ENCODE measurements at places on chromosomes 6 and 20. TPM values are rescaled to one million over a fixed set of nuclear protein-coding genes. Genes with fewer than 3 reads are reported as not detected.

DNA sequence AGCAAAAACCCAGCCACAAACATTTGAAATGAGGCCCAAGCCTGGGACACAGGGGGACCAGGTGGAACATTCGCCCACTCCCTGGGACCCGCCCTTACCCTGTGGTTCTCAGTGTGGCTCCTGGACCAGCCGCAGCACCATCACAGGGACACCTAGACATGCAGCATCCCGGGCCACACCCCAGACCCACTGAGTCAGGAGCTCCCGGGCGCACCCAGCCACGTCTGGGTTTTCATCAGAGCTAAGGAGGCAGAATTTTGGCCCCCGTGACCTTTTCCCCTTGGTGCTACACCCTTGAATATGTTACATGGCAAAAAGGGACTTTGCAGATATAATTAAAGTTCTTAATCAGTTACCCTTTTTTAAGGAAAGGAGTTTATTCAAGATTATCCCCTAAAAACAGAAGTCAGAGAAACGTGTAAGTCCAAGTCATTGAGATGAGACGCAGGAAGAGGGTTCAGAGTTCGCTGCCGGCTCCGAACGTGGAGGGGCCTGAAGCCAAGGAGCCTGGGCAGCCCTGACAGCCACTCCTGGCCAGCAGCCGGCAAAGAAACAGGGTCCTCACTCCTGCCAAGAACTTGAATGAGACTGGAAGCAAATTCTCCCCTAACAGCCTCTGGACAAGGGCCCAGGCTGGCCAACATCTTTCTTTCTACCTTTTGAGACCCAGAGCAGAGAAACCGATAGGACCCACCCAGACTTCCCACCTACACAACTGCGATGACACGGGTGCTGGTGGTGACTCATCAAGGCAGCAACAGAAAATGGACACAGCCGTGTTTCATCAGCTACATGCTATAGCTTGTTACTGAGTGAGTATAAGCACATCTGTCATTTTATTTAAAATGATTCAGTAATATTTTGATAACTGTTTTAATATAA, 25.3 kb downstream of the BFSP1 start:
- peak; percentile 85 for DNase-seq

- DNase-seq = no peak
These were observed 6.6 kb downstream of the ECI2 start for GRCh38 chr6:4128748-4129147.

- no peak for DNase-seq
These were observed 23.4 kb downstream of the SHLD1 start for GRCh38 chr20:5773589-5773988.

- peak; percentile 22 for DNase-seq
These were observed 28.3 kb downstream of the MRS2 start for GRCh38 chr6:24431045-24431451.

DNA sequence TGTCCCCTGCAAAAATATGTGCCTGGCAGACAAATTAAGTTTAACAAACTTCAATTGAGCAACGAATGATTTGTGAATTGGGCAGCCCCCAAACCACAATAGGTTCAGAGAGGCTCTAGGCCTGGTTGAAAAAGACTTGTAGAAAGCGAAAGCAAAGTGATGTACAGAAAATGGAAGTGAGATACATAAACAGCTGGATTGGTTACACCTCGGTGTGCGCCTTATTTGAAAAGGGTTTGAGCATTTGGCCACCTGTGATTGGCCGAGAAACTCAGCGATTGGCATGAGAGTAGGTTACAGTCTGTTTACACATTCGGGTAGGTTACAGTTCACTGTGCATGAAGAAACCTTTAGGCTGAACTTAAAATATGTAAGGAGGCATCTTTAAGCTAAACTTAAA, 136.9 kb downstream of the CD83 start:
- no peak for DNase-seq

DNA sequence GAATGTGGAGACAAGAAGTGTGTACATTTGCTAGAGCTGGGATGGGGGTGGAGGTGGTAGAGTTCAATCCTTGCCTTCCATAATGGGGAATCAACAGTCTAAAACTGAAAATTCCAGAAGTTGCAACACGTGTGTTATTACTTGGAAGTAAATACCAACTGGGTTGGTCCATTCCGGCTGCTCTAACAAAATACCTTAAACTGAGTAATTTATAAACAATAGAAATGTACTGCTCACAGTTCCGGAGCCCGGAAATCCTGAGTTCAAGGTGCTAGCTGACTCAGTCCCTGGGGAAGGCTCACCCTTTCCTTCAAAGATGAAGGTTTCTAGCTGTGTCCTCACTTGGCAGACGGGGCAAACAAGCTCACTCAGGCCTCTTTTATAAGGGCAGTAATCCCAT, 59.0 kb downstream of the RIN2 start:
- no peak for DNase-seq

DNA sequence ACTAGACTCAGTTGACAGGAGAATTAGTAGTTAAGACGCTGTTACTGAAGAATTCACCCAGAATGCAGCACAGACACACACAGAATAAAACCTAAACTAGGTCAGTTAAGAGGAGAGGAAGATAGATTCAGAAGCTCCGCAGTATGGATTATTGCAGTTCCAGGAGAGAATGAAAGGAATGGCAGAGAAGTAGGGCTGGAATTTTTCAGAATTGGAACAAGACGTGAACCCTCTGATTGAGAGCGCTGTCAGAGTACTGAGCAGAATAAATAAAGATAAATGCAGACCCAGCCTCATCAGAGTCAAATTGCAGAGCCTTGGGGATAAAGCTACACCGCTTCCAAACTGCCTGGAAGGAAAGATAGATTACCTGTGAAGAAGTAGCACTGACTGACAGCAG, 344.6 kb downstream of the FARS2 start:
- no peak for DNase-seq

Gene DEFB110
- not detected for total RNA-seq

GRCh38 chr6:155829646-155830045, 374.0 kb upstream of the NOX3 start:
- no peak for DNase-seq

- DNase-seq = no peak
These were observed 9.2 kb downstream of the POU3F2 start for GRCh38 chr6:98843271-98844243.

GRCh38 chr20:63898882-63899558, 4.1 kb downstream of the DNAJC5 start:
- peak; percentile 31 for DNase-seq

GRCh38 chr20:38325167-38325566, 21.1 kb upstream of the LBP start:
- DNase-seq = no peak

DNA sequence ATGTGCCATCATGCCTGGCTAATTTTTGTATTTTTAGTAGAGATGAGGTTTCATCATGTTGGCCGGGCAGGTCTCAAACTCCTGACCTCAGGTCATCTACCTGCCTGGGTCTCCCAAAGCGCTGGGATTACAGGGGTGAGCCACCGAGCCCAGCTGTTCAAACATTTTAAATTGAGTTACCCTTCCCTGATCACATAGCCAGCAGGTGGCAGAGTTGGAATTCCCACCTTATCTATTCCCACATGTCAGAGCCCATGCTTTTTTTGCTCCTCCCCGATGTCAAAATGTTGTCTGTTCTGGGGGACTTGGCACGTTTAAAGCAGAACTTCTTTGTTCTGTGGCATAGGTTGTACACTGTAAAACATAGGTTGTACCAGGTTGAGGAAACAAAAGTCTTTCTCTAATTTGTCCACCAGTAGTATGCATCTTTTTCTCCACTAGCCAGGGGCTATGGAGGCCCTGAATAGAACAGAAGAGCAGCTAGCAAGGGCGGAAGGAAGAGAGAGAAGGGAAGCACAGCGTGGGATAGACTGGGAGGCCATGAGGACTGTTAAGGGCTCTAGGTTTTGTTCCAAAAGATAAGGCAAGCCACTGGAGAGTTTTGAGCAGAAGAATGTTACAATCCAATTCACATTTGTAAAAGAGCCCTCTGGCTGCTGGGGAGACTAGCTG, 7.3 kb upstream of the LBP start:
- DNase-seq = no peak

- no peak for DNase-seq
These were observed 137.9 kb upstream of the NEDD9 start for GRCh38 chr6:11370191-11371018.

GRCh38 chr20:9478771-9479170, 35.6 kb upstream of the LAMP5 start:
- no peak for DNase-seq

Gene BCAS1
- 0.07 TPM for total RNA-seq

DNA sequence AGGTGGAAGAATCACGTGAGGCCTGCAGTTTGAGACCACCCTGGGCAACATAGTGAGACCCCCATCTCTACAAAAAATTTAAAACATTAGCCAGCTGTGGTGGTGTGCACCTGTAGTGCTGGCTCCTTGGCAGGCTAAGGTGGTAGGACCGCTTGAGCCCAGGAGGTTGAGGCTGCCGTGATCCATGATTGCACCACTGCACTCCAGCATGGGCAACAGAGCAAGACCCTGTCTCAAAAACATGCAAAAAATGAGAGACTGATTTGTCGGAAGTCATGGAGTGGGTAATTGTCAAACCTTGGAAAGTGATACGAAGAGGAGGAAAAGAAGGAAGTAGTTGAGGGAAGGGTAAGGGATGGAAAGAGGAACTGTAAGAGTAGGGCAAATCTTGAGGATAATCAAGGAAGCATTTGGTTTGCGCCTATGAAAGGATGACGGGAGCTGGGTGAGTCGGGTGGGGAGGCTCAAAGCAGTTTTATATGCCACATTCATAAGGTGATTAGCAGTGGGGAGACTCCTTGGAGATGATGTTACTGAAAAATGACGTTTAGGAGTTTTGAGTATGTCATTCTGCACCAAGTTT, 14.5 kb downstream of the L3MBTL3 start:
- DNase-seq = no peak

Gene BLOC1S5
- 23.8 TPM for total RNA-seq

GRCh38 chr20:12166053-12166717, 248.5 kb downstream of the BTBD3 start:
- DNase-seq = no peak

Gene HNF4A
- total RNA-seq = not detected

DNA sequence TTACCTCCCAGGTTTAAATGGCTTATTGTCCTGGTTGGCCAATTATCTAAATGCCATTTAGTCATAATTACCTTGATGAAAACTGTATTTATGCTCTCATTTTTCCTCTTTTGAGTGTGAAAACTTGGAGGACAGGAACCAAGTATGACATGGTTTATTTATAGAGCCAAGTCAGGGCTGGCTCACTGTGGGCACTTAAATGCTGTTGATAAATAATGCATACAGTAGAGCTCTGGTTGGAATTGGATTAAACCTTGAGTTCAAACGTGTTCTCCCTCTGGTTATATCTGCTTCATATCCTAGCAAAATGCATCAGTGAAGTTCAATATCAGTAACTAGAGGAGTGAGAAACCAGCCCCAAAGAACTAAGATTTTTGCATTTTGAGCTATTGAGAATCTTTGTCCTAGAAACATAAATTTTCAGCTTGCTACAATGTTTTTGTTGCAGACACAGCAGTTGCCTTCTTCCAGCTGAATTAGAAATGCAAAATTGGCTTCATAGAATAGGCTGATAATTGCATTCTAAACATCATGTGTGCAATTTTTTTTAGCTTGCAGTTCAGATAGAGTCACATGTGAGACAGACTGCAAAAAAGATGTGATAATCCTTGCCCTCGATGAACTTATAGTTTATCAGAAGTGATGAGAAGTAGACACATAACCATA, 255.8 kb downstream of the BTBD3 start:
- DNase-seq = no peak

DNA sequence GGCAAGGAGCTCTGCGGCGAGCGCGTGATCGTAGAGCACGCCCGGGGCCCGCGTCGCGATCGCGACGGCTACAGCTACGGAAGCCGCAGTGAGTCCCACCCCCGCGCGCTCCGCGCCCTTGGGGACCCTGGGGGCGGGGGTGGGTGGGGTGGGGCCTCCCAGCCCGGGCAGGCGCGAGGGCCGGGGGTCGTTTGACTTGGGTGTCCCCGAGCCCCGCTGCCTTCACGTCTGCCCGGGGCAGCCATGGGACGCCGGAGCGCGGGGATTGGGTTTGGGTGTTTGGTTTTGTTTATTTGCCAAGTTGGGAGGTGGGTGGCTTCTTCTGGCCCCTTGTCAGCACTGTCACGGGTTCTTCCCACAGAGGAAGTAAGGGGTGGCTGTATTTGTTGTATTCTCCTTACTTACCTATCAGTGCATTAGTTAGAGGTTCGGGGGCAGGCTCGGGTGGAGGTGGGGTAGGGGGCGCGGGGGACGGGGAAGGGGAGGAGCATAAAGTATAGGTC, 777 bp downstream of the SRSF6 start:
- no peak for DNase-seq

Gene FOXA2
- total RNA-seq = not detected

DNA sequence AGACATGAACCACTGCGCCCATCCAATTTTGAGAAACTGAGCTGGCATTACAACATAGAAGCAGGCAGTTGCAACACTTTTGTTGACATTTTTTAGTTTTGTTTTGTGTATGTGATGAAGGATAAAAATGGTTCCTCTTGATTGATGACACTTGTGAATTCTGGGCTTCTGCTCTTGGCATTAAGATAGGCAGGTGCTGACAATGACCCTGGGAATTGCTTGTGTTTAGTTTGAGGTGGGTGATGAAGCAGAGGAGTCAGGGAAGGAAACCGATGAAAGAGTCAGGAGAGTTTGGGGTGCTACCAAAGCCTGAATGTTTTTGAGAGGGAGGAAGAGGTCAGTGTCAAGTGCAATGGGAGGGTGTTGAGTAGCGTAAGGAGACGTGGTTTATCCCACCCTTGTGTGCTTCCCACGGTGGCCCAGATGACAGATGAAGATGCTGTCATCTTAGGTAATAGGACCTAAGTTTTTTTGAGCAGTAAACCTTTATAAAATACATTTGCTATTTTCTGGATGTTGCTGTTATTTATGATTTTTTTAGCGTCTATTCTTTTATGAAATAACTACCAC, 19.4 kb downstream of the CDS2 start:
- no peak for DNase-seq

Gene AARS2
- 16.3 TPM for total RNA-seq

DNA sequence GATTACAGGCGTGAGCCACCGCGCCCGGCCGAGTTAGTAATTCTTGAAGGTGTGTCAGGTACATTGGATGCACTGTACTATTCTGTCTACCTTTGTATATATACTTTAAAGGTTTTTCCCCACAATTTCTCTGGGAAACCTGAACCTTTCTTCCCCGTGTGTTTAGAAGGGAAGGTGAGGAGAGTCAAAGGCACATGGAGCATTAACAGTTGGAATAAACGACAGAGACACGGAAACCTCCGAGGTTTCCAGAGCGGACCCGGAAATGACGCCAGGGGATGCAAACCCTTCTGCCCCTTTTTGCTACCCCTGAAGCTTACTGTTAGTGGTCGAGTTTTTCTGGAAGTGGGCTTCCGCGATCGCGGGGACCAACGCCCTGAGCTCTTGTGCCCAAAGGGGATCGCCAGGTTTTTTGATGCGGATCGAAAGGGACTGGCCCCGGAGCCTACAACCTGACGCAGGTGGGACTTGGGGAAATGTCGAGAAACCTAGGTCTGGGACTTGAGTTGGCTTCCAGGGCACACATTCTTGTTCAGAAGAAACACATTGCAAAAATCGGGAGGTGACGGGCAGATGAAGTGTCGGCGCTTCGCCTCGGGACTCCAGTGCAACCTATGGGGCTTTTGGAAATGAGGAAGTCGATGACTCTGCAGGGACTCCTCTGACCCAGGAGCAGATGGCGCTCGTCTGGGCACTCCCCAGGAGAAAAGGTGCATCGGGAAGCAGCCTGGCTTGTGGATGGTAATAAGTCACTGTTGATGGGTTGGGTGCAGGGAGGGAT, 218.2 kb downstream of the OR2B2 start:
- DNase-seq = peak; percentile 54

- DNase-seq = no peak
These were observed 29.6 kb downstream of the PTK7 start for GRCh38 chr6:43105538-43106222.

- no peak for DNase-seq
These were observed 14.8 kb downstream of the HEY2 start for GRCh38 chr6:125764121-125764671.

Gene BHLHE23
- not detected for total RNA-seq

All from activated CD4-positive, alpha-beta memory T cell treated with anti-CD3 and anti-CD28 coated beads for 36 hours (primary cell).